ENCODE measurements at places on chromosomes 16 and 17.

DNA sequence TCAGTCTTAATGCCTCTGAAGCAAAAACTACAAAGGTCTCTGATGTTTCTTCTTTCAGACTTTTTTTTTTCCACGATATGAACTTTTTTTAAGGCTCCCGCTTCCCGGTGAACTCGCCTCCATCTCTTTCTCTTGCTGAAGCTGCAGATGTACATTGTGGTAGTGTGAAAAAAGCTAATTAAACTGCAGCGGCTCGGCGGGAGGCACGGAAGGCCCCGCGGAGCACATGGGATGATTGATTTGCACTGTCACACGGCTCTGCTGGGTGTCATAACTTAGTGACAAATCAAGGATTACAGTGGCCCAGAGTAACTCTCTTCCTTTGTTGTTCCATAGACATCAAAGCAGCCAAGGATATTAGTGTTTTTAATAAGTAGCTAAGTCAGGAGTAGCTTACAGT is 196.3 kb downstream of the AXIN2 start:
- no peak for DNase-seq

GRCh38 chr17:63973930-63974593 is 1.3 kb upstream of the SCN4A start:
- no peak for DNase-seq

DNA sequence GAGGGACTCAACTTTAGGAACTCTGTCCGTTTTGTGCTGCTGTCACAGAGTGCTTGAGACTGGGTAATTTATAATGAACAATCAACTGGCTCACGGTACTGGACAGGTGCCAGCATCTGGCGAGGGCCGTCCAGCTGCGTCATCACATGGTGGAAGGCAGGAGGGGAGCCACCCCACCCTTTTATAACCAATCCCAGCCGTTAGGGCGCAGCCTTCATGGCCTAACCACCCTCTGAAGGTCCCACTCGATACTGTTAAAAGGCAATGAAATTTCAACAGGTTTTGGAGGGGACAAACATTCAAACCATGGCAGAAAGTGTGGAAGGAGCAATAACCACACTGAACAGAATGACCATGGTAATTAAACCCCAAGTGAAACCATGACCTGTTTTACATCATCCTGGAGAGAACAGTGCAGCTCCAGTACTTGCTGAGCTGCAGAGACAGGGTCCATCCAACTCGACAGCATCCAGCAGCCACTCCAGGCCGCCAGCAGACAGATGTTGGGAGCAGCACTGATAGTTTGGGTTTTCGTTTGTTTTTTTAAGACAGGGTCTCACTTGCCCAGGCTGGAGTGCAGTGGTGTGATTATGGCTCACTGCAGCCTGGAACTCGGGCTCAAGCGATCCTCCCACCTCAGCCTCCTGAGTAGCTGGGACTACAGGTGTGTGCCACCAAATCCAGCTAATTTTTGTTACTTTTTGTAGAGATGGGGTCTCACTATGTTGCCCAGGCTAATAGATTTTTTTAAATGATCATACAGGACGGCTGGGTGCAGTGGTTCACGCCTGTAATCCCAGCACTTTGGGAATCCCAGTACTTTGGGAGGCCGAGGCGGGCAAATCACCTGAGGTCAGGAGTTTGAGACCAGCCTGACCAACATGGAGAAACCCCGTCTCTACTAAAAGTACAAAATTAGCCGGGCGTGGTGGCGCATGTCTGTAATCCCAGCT is 11.0 kb downstream of the CHMP6 start:
- DNase-seq: no peak

DNA sequence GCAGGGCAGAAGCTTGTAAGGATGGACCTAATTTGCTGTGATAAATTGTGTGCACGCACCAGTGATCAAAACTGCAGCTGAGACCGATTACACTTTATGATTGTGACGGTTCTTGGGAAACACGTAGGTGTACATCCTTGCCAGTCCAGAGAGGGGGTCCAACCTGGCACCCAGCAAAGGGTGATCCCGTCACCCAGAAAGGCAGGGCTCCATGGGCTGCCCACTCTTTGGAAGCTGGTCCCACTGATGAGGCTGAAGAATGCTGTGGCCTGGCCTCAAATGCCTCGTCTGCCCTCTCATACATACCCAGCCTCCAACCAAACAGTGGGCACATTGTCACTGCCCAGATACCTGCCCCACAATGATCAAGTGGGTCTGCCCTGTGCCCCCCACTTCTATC is 132.0 kb downstream of the C16orf78 start:
- DNase-seq: no peak

- no peak for DNase-seq
These were observed 1529.0 kb downstream of the CDH11 start for GRCh38 chr16:63592852-63593251.

- DNase-seq: no peak
These were observed 3.6 kb downstream of the ZNF267 start for GRCh38 chr16:31876951-31877828.

GRCh38 chr17:73645050-73645871 is 1.0 kb upstream of the SDK2 start:
- DNase-seq: peak; percentile 37

DNA sequence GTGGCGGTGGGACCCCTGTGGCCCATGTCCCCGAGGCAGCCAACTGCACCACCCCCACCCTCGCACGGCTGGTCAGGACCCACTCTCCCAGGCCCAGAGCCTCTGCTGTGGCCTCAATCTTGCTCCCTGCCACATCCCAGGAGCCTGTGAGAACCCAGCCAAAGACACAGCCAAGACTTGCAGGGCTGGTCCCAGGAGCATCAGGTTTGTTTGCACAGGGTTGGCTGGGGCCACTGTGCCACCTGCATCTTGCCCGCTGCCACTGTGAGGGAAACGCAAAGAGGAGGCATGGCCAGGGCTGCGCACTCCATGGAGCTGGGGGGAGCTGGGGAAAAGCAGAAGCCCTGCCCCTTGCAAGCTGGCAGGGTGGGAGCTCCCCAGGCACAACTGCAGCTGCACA is 92.5 kb downstream of the SSH2 start:
- no peak for DNase-seq

DNA sequence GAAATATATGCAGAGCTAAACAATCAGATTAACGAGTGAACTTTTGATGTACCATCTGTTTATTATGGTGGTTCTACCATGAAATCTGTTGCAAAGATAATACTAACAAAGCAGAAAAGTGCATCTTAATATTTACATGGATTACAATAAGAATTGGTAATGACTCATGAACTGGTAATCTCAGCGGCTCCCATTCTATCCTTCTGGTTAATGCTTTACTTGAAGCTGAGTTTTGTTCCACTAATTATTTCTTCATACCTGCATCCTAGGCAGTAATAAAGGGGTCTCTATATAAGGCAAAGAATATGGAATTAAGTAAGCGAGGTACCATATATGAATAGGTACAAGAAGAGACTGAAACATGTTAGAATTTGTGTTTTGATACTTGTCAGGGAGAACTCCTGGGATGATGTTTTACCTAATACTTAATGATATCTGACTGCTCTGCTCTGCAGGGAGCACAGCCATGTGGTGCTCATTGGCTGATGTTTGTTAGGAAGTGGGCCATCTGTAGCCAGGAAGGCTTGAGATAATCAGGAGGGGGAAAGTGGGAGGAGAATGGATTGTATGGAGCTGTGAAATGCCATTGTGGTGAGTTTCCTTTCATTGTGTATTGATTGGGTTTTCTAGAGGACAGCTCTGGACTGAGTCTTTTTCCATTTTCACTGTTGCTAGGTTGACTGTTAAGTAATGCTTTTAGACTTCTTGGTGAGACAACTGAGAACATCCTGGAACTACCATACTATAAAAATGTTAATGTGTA is 52.6 kb downstream of the MAP2K6 start:
- DNase-seq: peak; percentile 37

DNA sequence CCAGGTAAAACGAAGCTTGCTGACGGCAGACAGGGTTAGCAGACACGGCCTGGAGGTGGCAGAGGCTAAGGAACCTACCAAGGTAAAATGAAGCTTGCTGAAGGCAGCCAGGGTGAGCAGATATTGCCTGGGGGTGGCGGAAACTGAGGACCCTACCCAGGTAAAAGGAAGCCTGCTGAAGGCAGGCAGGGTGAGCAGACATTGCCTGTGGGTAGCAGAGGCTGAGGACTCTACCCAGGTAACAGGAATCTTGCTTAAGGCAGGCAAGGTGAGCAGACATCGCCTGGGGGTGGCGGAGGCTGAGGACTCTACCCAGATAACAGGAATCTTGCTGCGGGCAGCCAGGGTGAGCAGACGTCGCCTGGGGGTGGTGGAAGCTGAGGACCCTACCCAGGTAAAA is 2.6 kb upstream of the GCGR start:
- no peak for DNase-seq
